ENCODE measurements at places on chromosomes 1 and 21.

- no peak for DNase-seq
Measured at GRCh38 chr21:15301736-15302135, 236.9 kb upstream of the NRIP1 start.

GRCh38 chr1:198316546-198317100 is 159.8 kb downstream of the NEK7 start:
- no peak for DNase-seq

DNA sequence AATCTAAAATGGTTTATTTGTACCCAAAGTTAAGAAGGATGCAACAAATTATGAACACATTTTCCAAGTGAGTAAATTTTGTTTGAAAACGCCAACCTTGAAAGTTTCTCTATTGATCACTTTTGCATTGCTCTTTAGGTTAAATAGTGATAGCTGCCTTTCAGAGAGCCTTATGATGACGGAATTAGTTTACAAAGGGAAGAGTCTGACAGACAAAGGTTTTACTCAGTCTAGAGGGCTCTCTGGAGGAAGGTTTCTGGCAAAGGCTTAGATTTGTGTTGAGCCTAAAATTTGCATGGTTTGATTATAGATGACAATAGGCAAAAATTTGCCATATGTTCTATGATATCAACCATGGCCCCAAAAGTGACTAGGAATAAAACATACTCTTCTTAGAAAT is 95.9 kb upstream of the RUNX1 start:
- no peak for DNase-seq

DNA sequence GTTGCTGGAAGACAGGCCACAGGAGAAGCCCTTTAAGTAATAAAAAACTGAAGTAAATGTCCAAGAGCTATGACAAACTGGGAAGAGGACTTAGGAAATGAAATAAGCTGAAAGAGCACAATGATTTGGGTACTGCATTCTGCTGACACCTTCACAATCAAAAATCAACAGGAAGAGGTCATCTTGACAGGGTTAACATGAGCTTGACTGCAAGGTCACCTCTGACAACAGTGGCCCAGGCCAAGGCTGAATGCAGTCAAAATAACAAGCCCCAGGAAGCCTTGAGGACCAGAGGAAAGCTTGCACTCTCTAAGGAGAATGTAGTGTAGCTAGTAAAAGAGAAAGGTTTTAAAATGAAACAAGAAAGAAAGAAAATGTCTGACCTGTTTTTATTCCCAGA is 179.3 kb downstream of the SEC16B start:
- DNase-seq = no peak

DNA sequence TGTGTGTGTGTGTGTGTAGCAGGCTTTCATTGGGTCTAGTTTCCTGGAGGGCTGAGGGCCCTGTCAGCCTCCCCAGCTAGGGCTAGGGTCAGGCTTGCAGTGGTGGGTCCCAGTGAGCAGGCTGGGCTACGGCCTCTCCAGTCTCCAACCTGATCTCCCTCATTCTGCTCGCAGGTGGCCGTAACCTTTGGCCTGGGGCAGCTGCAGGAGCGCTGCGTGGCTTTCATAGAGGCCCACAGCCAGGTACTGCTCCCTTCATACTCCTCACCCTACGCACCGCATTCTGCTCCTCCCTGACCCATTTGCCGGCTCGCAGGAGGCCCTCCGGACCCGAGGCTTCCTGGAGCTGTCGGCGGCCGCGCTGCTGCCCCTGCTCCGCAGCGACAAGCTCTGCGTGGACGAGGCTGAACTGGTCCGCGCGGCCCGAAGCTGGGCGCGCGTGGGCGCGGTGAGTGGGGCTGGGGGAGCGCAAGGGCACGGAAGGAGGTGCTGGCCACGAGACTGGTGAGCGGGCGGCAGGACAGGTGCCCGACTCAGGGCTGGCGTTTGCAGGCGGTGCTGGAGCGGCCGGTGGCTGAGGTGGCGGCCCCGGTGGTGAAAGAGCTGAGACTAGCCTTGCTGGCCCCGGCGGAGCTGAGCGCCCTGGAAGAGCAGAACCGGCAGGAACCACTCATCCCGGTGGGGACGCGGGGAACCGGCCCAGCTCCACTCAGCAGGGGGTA is 4.7 kb downstream of the BTBD19 start:
- no peak for DNase-seq

DNA sequence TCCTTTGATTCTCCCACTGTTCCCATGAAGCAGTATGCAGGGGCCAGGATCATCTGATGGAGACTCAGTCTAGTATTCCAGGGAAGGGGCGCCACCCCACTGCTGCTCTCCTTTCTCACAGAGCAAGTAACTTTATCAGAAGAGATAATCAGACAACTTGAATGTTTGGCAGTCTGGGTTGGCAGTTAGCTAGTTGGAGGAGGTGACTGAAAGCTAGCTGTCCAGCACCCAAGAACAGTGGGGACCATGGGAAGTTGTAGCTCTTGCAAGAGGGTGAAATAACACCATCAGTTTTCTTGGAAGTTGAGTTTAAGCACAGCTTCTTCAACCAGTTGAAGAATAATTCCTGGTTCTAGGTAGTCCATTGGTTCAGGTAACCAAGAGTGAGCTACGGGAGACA is 22.2 kb upstream of the AGL start:
- DNase-seq = no peak

DNA sequence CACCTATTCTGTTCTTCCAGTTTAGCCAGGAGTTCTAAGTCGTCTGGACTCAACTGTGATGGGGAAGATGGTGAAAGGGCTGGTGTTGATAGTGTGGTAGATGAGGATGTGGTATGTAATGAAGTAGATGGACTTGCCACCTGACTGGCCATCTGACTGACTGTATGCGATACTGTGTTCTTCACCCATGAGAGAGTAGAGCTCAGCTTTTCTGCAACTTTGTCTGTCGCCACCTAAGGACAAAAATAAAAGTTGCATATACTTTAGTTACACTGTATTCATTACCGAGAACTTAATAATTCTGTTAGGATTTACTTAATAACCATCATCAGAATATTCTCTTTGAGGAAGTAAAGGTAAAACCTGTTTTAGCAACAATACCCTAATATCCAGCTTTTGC is 48.5 kb downstream of the EVI5 start:
- DNase-seq = no peak

- DNase-seq = no peak
Measured at GRCh38 chr21:32064281-32064910, 191.6 kb downstream of the HUNK start.

GRCh38 chr1:10989095-10989494 is 23.4 kb upstream of the TARDBP start:
- DNase-seq = no peak

GRCh38 chr1:200029035-200029821 is 1.7 kb downstream of the NR5A2 start:
- no peak for DNase-seq

DNA sequence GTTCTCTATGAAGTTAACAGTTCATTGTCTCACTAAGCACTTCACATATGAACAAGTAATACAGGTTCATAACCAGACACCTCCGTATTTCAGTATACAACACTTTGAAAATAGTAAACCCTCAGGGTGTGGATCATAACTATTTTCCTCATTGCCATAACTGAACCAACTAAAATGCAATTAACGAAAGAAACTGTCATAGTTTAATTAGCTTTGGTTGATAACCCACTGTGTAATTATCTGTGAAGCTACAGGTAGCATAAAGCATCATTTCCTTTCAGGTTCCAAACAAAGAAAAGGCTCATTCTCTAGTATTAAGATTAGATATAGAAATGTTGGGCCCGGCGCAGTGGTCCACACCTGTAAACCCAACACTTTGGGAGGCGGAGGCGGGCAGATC is 58.5 kb downstream of the EIF4G3 start:
- no peak for DNase-seq

DNA sequence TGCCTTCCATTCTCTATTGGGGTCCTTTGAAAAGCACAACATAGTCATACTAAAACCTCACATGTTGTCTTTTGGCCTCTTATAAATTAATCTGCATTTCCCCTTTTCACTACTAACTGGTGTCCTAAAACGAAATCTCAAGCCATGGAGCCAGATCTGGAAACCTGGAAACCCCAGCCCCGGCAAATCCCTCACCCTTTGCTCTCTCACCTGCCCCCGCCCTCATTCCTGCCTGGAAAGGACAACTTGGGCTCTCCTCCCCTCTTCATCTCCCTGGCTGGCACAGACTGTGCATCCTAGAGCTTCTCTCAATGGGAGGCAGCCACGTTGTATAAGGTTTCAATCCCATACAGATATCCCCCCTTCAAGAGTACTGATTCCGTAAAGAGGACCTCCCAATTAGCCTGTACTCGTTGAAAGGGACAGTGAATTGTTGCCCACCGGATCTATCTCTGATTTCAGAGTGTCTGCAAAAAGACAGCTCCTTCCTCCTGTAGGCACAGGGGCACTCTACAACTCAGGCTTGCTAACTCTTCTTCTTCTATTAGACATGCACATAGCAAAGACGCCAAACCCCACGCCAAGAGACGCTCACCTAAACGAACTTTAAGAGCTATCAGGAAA is 1.4 kb downstream of the DUSP10 start:
- DNase-seq = no peak

- no peak for DNase-seq
Measured at GRCh38 chr1:157196245-157196543, 58.0 kb upstream of the ETV3 start.

DNA sequence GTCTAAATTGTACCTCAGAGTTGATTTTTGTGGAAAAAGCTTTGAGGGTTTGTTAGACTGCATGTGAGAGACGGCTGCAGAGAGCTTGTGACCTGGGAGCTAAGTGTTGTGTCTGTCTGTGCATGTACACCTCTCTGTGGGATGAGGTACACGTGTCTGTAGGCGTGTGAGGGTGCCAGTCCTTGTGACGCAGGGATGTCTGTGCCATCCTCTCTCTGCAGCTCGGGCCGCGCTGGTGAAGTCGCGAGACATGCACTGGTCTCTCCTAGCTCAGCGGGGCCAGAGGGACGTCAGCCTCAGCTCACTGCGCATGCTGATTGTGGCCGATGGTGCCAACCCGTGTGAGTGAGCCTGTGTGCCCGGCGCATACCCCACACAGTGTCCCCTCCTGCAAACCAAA is 66.6 kb downstream of the S100B start:
- no peak for DNase-seq

- DNase-seq = no peak
Measured at GRCh38 chr1:53954128-53954527, 8.0 kb downstream of the LRRC42 start.

- DNase-seq = no peak
Measured at GRCh38 chr1:162726555-162726954, 63.9 kb upstream of the HSD17B7 start.

- DNase-seq = peak; percentile 56
Measured at GRCh38 chr1:202237052-202237451, 43.5 kb downstream of the LGR6 start.

DNA sequence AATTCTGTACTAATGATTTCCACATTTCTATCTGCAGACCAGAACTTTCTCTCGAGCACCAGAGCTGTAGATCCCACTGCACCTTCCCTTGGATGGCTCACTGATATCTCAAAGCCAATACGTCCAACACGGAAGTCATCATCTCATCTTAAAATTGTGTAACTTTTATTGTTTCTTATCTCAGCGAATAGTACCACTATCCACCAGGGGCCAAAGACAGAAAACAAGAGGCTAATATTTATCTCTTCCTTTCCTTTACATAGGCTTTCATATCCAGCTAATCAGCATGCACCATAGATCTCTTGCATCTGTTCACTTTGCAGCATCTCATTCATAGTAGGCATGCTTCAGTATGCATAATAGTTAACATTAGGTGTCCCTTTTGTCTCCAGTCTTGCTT is 303.6 kb downstream of the PTPRC start:
- peak; percentile 77 for DNase-seq

DNA sequence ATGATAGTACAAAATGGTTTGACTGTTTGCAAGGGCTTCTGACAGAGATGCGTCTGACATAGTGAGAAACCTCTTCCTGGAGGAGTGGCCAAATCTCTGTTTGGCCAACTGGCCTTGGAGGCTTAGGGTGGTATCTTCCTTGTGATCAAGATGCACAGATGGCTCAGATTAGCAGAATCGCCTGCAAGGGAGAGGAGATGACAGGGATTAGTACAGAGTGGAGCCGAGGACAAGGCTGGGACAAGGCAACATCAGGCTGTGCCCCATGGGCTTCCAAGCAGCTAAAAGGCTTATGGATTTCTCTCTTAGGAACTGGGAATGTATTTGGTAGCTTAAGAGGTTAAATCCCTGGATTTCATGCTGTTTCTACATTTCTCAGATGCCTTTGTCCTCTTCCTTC is 379.1 kb downstream of the SIPA1L2 start:
- no peak for DNase-seq

DNA sequence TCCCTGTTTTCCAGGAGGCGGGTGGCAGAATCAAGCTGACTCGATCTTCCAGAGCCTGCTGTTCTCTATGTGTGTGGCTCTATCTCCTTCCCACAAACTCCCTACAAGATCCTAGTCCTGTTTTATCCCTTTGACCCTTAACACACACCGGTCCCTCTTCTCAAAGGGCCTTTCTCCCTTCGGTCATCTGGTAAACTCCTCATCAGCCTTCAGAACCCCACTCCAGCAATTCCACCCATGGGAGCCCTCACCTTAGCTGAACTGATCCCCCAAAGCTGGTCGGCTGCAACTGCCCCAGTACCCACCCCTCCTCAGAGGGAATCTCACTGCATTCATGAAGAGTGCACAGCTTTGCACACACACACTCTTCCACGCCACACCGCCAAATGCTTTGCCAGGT is 184.9 kb downstream of the IGSF21 start:
- no peak for DNase-seq

GRCh38 chr1:243943671-243944428 is 93.8 kb upstream of the AKT3 start:
- no peak for DNase-seq

DNA sequence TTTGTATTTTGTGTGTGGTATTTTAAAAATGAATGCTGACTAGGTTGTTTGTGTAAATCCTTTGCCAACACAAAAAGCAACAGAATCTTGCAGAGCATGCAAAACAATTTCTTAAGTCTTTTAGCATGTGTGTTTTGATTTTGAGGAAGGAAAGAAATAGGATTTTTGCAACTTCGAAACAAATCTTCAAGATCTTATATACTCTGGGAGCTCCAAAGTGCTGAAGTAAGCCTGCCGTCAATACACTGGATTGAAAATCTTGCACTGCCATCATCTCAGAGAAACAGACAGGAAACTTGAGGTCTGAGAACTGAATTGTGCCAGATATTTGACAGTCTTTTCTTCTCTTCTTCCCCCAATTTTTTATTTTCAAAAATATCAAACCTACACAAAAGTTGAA is 29.3 kb upstream of the DISP1 start:
- no peak for DNase-seq

DNA sequence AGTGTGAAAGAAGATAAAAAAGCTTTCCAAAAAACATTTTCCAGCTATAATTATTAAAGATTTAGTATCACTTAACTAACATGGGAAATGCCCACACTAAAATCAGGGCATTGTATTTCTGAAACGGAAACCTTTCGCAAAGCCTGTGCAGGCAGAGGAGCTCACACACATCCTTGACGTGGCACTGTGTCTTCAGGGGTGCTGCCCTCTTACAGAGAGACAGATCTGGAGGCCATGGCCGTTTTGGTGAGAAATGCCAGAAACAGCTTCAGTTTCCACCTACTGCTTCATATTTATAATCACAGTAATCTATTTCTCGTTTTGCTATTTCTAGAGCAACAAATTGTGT is 26.7 kb downstream of the ATP1B1 start:
- DNase-seq = no peak

GRCh38 chr1:82783044-82783443 is 982.3 kb downstream of the ADGRL2 start:
- DNase-seq = no peak
